ENCODE measurements at places on chromosomes 1 and 21.

- no peak for DNase-seq
Observed at GRCh38 chr1:178628637-178629251, 96.3 kb upstream of the RALGPS2 start.

DNA sequence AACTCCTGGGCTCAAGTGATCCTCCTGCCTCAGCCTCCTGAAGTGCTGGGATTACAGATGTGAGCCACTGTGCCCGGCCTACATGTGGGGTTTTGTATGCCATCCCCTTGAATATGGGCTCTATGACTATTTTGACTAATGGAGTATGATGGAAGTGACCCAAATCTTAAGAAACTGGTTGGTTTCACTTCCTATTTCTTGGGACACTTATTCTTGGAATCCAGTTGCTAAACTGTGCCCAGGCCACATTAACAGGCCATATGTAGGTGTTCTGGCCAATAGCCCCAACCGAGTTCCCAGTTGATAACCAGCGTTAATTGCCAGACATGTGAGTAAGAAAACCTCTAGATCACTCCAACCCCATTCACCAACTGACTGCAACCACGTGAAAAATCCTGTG, 36.3 kb upstream of the CLIC4 start:
- no peak for DNase-seq

GRCh38 chr1:231729544-231729943, 103.0 kb downstream of the DISC1 start:
- no peak for DNase-seq

- DNase-seq = no peak
Observed at GRCh38 chr1:165052936-165053335, 303.6 kb downstream of the LMX1A start.

- DNase-seq = no peak
Observed at GRCh38 chr1:216779686-216780085, 56.5 kb upstream of the ESRRG start.

GRCh38 chr1:9442278-9442846, 96.9 kb upstream of the SLC25A33 start:
- DNase-seq = no peak

- peak; percentile 73 for DNase-seq
Observed at GRCh38 chr1:21255284-21255942, 34.9 kb downstream of the ECE1 start.

DNA sequence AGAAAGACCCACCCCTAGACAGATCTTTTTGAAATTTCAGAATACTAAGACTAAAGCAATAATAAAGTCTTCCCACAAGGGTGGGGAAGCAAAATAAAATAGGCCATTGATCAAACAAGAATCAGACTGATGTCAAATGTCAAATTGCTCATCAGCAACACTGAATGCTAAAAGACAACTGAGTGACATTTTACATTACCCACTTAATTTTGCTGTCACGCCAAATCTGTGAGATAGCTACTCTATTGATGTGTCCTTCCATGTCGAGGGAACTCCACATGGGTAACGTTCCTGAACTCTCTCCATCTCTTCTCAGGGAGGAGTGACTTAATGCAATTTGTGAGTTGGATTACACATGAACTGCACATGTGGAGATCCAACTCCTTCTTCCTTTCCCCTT, 271.7 kb upstream of the CAMK1G start:
- DNase-seq = no peak

GRCh38 chr1:165666152-165666825, 32.1 kb downstream of the ALDH9A1 start:
- no peak for DNase-seq

DNA sequence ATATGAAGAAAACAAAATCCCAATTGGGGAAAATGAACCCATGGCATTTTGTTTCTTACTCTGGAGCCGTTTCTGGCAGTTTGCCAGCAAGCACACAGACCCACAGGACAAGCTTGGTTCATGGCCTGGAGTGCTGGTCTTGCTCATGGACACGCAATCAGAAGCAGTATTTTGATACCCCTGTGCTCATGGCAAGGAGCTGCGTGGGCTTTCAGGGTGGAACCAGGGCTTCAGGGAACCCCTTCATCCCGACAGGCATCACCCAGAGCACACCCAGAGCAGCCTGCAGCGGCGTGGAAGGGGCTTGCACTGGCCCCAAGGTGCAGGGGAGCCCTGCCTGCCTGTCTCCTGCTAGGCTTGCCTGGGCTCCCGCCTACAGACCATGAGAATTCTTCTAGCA, 45.4 kb upstream of the PCBP3 start:
- DNase-seq = no peak

DNA sequence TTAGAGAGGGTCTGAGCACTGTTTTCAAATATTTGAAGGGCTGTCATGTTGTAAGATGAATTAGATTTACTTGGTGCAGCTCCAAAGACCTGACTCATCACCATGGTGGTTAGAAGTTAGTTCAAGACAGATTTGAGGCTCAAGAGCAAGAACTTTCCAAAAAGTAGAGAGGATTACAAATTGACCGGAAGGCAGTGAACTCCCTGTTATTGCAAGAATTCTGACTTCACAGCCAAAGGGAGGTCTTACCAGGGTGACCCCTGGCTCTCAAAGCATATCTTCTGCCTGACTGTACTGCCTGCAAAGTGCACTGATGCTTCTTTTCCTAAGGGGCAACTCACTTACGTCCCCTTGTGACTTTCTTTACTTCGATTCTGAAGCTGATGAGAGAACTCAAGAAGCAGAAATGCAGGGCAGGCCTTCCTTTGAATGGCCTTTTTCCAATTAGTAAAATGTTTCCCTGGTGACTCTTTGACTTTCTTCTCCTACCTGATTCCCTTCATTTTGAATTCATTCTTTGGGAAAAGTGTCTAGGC, 86.4 kb downstream of the NAV1 start:
- DNase-seq = no peak

DNA sequence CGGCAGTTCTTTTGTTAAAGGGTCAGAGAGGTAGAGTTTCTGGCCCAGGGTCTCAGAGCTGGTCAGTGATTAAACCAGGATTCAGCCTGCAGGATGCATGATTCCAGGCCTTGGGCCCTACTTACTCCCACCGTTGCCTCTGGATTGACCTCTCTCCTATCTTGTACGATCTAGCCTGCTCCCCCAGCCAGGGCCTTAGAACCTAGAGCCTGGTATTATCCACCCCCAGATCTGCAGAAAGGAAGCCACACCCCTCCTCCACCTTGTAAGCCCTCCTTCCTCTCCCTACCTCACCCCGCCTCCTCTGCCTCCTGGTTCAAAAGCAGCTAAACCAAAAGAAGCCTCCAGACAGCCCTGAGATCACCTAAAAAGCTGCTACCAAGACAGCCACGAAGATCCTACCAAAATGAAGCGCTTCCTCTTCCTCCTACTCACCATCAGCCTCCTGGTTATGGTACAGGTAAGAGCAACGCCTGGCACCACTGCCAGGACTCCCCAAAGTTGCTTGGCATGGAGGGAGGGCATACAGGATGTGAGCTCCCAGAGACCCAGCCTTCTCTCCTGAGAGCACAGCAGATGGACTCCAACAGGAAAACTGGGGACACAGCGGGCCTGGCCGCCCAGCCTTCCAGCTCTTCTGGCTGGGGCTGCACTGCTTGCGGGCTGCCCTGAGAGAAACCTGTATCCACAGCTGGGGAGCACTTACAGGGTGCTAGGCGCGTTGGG, at the start of gene CD52:
Gene CD52 (plus strand): TSS at position 347 of the 726 bp plus-strand sequence. CDS start 60 bp downstream, at position 407.
- DNase-seq = peak; percentile 80

- DNase-seq = no peak
Observed at GRCh38 chr1:234554218-234554697, 55.7 kb downstream of the IRF2BP2 start.

DNA sequence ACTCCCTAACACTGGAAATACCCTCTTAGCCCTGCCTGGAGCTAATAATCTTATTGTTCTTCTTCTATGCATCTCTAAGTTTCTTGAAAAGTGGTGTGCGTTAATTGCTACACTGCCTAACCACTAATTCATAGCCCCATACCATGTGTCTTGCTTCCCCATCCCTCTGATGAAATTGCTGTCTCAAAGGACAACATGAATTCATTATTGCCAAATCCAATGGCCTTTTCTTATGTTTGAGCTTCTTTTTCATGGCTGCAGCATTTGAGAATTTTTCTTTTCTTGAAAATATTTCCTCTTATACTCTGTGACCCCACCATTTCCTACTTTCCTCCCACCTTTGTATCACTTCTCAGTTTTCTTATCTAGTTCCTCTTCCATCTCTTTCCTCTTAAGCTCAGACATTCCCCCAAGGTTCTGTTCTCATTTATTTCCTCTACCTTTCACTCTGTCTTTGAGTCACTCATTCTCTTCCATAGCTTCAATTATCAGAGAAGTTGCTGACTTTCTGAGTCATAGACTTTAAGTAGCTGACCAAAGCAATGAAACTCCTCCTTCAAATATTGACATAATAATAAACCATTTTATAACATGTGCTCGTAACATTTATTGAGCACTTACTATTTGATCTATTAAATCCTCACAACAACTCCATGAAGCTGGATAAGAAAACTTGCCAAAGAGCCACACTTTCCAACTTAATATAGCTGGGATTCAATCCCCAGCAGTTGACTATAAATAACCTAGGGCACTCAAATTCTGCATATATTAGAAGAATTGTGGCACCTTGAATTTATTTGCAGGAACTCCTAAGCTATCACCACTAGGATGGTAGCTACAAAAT, 35.5 kb upstream of the ATP6V1G3 start:
- DNase-seq = peak; percentile 29

- no peak for DNase-seq
Observed at GRCh38 chr1:231940701-231941100, 314.1 kb downstream of the DISC1 start.

DNA sequence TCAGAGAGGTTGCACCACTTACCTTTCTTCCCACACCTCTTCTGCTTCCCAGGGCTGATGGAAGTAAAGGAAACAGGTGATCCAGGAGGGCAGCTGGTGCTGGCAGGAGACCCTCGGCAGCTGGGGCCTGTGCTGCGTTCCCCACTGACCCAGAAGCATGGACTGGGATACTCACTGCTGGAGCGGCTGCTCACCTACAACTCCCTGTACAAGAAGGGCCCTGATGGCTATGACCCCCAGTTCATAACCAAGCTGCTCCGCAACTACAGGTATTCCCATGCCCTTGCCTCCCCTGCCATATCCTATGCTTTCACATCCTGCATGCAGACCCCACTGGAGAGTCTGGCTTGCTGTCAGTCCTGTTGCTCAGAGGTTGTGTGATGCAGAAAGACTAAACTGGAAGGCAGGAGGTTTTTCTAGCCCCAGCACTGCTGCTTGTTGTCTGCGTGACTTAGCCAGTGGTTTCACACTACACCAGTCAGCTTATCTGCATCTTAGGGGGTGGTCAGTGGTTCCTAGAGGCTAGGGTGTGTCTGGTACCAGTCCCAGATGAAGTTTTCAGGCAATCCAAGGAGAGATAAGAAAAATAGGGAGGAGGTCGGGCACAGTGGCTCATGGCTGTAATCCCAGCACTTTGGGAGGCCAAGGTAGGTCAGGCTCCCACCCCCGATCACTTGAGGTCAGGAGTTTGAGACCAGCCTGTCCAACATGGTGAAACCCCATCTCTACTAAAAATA, 10.2 kb downstream of the RHOC start:
- no peak for DNase-seq

GRCh38 chr1:62487956-62488355, 51.1 kb downstream of the USP1 start:
- DNase-seq = no peak

- no peak for DNase-seq
Observed at GRCh38 chr1:5223206-5223605, 568.8 kb downstream of the AJAP1 start.

DNA sequence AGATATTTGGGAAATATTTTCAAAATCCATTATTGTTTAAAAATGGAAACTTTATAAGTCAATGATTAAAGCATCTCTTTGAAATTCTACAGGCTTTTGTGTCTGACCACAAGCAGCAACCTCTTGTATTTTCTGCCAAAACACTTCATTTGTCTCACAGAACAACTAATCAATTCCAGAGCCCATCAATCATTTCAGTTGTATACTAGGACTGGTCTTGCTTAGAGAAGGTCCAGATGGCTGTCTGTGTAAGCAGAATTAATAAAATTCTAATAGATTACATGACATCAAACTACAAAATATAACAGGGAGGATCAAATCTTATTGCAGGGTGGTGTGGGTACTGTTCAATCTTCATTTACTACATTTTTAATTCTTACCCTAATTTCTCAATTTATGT, 76.4 kb downstream of the ACBD6 start:
- no peak for DNase-seq

DNA sequence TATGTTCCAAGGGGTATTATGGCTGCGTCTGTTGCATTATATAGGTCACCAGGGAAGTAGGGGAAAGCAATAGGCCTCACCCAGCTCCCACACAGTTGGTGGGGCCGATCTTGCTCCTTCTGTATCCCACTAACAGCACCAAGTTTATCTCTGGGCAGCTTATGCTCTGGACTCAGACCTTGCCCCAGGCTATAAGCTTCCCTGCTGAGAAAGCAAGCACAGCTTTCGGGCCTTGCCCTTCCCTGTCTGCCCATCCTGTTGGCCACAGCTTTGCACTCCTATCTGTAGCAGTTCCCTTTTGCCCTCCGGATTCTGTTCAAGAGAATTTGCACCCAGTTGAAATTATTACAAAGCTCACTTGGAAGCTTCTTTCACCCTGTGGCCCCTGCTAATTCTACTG, 12.9 kb downstream of the KCNE1 start:
- no peak for DNase-seq
